ENCODE measurements at places on chromosomes 7 and 10.
A peak's percentile ranks its signal among the peaks of the same experiment; 100 is the strongest.

- no peak for DNase-seq
Observed at GRCh38 chr7:102122026-102122425, 164.6 kb upstream of the SH2B2 start.

DNA sequence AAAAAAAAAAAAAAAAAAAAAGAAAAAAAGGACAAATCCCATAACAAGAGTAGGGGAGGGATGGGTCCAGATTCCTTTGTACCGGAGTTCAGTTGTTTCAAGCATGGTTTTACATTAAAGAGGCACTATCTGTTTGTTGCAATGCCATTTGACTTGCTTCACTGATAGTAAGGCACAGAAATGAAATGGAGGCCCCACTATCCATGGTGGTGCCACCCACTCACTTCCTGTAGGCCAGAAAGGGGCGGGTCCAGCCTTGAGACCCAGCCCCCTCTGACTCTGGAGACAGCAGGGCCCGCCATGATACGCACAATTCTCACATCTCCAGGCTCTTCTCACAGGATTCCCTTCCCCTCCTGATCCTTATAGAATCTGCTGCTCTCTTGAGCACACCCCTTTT lies 100.0 kb downstream of the CLEC2L start:
- no peak for DNase-seq

DNA sequence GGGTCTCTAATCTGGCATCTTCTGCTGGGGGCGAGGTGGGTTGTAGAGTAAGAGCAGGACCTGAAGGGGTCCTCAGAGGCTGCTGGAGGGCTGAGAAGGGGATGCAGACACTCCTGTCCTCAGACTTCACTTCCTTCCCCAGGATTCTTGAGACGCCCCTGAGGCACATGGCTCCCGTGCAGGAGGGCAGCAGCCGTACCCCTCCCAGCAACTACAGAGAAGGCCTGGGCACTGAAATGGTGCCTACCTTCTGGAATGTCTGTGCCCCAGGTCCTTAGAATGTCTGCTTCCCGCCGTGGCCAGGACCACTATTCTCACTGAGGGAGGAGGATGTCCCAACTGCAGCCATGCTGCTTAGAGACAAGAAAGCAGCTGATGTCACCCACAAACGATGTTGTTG lies 52.0 kb downstream of the VWA2 start:
- no peak for DNase-seq

DNA sequence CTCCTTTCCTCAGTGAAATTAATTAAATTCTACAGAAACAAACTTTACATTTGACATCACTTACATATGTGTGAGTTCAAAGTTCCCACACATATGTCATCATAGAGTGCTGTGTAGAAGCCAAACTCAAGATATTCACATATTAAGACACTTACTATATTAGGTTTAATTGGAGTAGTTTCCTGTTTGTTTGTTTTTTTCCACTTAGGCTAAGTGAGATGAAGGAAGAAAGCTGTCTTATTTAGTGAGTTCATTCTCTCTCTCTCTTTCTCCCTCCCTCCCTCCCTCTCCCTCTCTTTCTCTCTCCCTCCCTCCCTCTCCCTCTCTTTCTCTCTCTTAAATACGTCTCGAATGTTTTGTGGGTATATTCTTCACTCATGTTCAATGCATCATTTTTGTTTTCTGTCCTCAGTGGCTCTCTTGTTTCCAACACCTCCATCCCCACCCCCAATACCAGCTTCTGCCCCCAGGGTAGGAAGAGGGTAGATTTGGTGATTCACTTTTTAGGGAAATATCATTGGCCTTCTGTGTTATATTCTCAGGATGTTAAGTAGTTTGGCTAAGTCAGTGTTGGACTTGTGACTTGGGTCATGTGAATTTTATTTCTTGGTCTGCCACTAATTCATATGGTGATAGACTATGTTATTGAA lies 262.0 kb downstream of the FRMD4A start:
- no peak for DNase-seq

DNA sequence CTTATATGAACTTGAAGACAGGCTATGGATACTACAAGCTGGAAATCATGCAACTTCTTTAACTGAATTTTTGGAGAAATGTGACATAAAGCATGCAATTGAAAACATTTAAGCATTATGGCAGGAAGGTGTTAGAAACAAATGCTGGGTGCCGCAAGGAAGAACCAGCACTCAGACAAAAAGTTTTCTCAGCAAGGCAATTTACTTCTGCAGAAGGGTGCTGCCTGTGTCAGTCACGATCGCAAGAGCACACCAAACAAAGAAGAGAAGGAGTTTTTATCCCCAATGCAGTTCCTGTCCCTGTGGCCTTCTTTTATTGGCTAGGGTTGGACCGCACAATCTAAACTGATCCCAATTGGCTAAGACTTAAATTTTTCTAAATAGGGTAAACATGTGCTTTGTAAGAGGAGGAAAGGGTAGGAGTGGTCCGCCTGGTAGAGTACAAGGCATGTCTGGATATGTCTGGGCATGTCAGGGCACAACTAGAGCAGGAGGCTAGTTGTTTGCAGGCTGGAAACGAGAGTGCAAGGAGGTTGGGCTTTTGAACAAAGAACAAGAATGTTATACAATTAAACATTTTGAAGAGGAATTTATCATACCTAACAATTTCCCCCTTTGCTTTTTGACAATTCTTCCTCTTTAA lies 109.6 kb upstream of the FAM3C start:
- no peak for DNase-seq

DNA sequence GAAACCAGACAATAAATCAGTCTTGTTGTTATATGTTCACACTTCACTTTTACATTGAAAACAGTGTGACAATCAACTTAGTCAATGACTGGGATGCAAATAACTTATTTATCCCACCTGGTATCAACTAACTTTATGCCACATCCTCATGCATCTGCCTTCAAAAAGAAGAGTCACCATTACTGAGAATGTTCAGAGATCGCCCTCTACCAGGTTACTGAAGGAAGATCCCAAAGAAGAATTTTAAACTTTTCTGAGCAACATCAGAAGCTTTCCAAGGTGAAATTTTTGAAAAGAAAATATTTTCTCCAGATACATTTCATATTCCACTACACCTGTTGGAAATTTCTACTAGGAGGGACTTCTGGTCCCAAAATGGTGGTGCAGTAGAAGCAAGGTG lies 359.5 kb downstream of the PTPRN2 start:
- no peak for DNase-seq

DNA sequence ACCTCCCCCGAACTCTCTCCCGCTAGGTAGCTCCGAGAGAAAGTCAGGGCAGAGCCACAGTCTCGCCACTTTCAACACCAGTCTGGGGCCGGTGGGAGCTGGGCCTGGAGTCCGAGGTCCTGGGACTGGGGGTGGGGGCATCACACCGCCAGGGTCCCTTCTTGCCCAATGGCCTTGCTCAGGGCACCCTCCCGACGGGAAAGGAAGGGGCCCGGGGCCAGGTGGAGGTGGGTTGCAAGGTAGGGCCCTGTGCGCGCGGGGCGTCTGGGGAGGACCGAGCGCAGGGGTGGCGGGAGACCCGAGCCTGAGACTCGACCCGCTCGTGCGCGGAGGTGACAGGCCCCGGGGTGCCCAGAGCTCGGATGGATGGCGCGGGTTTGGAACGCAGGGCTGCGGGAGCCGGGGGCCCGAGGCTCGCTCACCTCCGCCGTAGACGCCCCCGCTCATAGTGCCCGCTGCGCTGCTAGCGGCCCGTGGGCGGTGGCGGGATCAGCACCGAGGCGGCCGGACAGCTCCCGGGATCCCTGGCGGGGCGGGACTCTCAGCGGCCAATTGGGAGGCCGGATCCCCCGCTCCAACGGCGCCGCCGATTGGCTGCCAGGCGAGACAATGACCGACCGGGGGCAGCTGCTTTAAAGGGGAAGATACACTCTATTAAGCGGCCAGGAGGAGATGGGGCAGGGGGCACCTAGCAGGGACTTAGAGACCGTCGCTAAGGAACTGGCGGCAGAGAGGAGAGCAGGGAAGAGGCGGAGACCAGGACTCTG lies at the start of gene ACTL6B:
TSS of gene ACTL6B (minus strand) at position 541 of the 767 bp plus-strand sequence. CDS start at position 447, 94 bp downstream.
- DNase-seq: peak; percentile 93

DNA sequence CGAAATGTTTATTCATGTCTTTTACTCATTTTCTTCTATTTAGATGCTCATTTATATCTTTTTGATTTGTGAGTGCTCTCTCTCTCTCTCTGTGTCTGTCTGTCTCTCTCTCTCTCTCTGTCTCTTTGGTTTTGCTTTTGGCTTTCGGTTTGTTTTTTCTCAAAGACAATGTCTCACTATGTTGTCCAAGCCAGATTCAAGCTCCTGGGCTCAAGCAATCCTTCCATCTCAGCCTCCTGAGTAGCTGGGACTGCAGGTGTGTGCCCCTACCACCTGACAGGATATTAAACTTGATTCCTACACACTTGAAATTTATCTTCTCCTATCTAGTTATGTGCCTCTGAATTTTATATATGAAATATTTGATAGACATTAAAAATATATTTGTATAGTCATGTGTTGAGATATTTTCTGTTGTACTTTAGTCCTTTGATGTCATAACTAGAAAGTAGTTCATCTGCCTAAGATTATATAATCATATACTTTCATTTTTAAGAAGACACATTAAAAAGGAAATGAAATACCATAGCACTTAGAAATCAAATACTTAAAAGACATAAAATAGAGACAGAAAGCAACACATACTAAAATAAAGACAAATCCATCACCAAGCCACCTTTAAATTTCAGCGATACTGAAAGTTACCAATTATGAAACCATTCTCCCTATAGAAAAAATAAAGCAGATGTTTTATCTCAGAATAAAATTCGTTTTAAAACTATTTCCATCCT lies 68.1 kb upstream of the SFMBT2 start:
- no peak for DNase-seq

GRCh38 chr10:46223626-46224413 lies 63.0 kb upstream of the ANTXRL start:
- no peak for DNase-seq

DNA sequence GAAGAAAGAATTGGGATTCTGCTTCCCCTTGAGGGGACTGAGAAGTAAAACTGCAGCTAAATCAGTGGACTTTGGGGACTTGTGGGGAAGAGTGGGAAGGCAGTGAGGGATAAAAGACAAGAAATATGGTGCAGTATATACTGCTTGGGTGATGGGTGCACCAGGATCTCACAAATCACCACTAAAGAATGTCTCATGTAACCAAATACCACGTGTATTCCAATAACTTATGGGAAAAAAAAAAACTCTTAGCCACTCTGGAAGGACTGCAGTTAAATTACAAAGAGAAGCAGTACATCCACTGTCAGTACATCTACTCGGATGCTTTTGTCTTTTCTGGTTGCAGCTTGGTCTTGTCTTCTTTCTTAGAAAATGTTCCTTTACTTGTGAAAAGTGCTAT lies 27.4 kb upstream of the GOT1 start:
- DNase-seq: no peak

DNA sequence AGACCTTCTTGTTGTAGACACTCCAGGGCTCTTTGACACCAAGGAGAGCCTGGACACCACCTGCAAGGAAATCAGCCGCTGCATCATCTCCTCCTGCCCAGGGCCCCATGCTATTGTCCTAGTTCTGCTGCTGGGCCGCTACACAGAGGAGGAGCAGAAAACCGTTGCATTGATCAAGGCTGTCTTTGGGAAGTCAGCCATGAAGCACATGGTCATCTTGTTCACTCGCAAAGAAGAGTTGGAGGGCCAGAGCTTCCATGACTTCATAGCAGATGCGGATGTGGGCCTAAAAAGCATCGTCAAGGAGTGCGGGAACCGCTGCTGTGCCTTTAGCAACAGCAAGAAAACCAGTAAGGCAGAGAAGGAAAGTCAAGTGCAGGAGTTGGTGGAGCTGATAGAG lies 5.5 kb downstream of the GIMAP7 start:
- DNase-seq: no peak

DNA sequence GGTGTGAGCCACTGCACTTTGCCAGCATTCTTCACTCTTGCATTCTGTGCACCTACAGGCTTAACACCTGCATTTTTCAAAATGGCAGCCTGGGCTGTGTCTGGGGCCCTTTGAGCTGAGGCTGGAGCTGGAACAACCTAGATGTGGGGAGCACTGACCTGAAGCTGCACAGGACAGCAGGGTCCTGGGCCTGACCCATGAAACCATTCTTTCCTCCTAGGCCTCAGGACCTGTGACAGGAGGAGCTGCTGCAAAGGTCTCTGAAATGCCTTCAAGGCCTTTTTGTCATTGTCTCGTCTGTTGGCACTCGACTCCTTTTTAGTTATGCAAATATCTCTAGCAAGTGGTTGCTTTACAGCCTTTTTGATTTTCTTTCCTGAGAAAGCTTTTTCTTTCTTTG lies 82.3 kb downstream of the INPP5A start:
- no peak for DNase-seq

GRCh38 chr10:48364659-48365405 lies 58.4 kb downstream of the MAPK8 start:
- no peak for DNase-seq

DNA sequence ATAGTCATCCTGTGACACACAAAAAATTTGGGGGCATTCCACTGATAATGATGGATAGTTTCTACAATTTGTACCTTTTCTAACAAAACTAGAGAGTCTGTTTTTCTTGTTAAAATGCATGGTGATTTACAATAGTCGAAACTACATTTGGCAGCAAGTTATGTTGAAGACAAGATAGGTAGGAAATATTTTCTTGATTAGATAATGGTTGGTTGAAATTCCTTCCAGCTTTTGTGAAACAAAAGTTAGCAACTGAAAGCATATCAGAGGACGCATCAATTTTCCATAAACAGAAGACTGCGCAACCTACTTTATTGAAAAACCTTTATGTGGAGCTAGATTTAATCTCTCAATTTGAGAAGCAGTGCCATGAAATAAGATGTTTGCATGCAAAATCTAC lies 155.8 kb upstream of the GLI3 start:
- DNase-seq: no peak

DNA sequence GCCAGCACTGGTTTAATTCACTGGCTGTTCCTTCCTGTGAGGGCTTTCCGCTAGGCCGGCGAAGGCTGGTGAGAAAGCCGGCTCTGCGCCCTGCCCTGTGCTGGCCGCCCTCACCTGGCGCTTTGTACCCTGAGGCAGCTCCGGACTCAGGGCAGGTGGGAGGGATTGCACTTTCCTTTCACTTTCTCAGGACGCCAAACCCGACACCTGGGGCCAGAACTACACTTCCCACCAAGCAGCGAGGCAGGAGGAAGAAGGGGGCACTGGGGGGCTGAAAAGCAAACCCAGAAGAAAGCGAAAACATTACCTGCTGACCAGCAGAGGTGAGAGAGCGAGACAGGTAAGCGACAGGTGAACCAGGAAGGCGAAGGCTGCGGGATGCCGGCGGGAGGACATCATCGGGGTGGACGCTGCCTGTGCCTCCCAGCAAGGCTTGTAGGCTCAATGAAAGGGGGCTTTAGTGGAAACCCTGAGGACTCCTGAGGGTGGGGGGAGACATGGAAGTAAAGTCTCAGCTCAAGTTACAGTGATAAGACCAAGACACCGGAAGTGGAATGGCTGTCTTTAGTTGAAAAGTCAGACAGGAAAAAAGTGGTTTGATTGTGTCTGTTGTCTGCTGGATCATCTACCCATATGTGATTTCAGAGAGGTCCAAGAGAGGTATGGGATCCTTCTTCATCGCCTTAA lies at the start of gene RAB19:
TSS of gene RAB19 (plus strand) at position 181 of the 687 bp plus-strand sequence. CDS start 3,589 bp downstream, outside the sequence.
- DNase-seq: no peak

DNA sequence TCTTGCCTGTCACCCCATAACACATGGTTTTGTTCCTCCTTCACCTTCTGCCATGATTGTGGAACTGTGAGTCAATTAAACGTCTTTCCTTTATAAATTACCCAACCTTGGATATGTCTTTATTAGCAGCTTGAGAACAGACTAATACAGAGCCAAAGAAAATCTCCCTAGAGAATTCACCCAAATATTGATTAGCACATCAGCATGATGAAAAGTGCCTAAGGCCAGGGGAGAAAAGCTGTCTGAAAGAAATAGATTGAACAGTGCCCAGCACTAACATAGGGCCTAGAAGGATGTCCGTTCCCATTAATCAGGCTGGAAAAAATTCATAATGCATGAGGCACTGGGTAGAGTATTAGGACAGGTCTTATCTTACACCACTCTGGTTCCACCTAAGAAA lies 111.9 kb upstream of the CALN1 start:
- DNase-seq: no peak

- DNase-seq: peak; percentile 45
Observed at GRCh38 chr10:49398000-49398861, 2.3 kb upstream of the DRGX start.

Measured in glutamatergic neuron (in vitro differentiated cells).